ENCODE measurements at places on chromosomes 16 and 17.

- DNase-seq, result no peak
These were observed 80.3 kb downstream of the ARHGAP23 start for GRCh38 chr17:38508570-38508950.

- no peak for DNase-seq
These were observed 43.7 kb upstream of the GSG1L start for GRCh38 chr16:28107232-28107631.

DNA sequence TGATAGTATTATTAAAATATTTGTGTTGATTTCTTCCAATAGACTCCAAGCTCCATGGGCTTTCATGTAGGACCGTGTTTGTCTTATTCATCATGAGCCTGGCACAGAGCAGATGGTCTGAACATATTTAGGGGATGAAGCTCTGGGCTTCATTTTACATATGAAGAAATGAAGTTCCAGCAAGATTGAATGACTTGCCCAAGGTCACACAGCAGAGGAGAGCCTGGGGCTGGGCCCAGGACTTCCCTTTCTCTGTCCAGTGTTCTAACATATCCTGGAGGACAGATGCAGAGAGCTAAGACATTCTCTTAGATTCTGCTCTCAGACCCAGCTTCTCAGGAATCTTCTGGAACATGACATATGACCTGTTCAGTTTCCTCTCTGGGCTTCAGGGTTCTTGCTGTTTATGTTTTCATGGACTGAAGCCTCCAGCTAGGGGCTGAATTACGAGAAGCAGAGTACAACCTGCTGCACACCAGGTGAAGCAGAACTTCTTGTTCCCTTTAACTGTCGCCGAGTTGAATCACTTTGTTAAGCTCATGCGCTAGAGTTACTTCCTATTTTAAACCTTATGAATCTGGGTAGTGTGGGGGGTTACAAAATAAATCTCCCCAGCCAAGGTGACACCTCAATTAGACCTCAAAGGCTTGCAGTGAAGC lies 53.6 kb downstream of the GPRC5B start:
- DNase-seq, result no peak

GRCh38 chr16:55651841-55652824 lies 3.7 kb upstream of the SLC6A2 start:
- no peak for DNase-seq

GRCh38 chr16:70391881-70392481 lies 45.3 kb downstream of the DDX19A start:
- DNase-seq, result no peak
